ENCODE measurements at places on chromosomes 7 and 10. TPM values are rescaled to one million over a fixed set of nuclear protein-coding genes. Genes with fewer than 3 reads are reported as not detected.

DNA sequence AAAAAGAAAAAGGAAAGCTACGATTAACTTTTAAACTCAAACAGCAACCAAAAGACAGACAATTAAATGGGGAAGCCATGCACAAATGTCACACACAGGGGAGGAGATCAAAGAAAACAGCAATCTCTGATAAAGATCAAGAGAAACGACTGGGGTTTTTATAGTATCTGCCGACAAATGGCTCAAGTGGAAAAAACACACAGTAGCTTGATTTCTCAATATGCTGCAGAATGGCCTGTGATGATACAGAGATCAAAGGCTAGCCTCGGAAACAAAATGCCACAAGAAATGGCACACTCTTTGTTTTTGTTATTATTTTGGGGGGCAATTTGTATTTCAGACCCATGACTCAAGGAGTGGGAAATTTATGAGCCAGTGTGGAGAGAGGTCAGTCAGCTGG, 126.1 kb downstream of the TEX36 start:
- DNase-seq = no peak

DNA sequence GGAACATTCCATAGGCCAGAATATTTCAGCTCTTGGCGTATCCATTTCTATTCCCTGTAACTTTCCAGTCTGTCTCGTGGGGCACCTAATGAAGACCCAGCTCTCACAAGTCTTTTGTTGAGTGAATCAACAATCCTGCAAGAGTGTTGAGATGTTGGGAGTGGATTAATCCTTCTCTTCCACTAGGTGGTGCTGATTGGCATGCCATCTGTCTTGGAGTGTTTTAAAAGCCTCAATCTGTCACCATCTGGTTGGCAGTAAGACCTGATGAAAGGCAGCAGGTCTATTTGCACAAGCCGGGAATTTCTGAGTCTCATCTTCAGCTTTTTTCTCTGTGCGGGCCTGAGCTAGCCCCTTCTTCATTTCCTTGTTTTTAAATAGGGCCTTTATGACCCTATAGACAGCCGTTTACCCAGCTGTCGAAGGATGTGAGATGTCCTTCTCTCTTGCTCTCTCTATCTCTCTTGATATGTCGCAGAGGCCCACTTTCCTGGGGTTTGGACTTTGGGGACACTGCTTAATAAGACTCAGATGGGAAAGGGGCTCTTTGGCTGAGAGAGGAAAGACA, 180.5 kb downstream of the ZNF365 start:
- DNase-seq = peak; percentile 10

DNA sequence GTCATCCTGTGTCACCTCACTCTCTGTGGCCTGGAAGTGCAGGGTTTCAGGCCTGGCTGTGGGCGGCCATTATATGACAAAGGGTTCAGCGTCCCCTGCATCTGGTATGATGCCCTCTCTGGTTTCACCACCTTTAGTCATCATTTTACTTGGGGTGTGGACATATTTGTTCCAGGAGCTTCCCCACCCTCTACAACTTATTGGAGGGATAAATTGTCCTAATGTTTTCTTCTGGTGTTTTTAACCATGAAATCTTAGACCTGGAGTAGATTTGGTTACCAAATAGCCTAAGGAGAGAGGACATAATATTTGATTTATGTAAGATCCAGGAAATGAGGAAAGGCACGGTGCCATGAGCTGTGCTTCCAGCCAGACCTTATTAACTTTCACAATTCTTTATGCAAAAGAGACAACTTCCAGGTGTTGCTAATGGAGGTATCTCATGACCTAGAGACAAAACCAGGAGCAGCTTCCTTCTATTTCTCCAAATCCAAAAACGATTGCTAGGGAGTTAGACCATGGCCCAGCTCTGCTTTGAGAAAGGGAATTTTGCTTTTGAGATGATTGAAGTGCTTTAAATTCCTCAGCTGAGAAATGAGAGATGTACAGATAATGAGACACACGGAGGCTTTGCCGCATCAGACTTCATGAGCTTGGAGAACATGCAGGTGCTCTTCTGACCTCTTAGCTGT, 20.9 kb downstream of the WBP1L start:
- DNase-seq = peak; percentile 44

- DNase-seq = no peak
Measured at GRCh38 chr7:35411331-35411730, 157.4 kb upstream of the TBX20 start.

DNA sequence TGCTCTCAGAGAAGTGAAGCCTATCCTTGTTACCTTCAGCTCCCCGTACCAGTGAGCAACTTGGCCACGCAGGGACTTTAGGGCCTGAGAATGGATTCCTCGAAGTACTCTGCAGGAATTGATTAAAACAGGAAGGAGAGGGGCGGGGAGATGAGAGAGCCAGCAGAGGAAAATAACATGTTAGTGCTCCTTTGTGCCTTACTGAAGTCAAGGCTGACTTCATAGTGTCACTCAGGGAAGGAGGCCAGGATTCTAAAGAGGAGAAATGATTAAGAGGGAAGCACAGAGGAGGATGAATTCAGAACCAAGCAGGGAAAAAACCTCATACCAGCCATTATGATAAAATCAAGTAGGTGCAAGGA, 195.6 kb upstream of the RHOBTB1 start:
- no peak for DNase-seq

- peak; percentile 72 for DNase-seq
Measured at GRCh38 chr7:45978010-45978681, 57.1 kb upstream of the IGFBP3 start.

DNA sequence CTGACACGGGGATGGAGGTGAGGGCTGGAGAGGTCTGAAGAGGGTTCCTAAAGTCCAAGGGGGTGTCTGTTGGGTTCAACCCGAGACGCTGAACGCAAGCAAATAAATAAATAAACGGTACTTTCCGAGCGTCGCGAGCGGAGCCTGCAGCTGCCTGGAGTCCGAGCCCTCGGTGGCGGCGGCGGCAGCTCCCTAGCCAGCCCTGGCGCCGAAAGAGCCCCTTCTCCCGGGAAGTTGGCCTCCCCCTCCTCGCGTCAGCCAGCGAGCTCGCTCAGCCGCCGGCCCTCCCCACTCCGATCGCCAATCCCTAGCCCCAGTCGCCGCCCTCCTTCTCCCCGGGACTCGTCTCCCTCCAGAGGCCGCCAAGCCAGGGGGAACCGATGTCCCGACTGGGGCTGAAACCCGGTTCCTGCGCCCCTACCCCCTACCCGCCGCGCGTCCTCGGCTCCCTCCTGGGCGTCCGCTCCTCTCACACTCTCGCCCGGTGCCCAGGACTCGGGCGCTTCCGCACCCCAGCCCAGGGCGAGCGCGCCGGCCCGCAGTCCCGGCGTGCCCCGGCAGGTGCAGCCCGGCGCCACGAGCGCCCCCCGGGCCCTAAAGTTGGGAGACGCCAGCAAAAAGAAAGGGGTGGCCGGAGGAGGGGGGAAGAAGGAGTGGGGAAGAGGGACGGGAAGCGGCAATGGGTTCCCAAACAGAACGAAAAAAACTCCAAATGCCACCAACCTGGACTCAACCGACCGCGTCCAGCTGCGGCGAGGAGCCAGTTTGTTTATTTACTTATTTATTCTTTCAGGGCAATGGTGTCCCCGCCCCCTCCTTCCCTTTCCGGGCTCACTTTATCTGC, at the start of gene GFRA1:
GFRA1 (minus strand) TSS at position 767 of the 844 bp plus-strand sequence. CDS start 1,177 bp downstream, outside the sequence.
- DNase-seq = no peak

DNA sequence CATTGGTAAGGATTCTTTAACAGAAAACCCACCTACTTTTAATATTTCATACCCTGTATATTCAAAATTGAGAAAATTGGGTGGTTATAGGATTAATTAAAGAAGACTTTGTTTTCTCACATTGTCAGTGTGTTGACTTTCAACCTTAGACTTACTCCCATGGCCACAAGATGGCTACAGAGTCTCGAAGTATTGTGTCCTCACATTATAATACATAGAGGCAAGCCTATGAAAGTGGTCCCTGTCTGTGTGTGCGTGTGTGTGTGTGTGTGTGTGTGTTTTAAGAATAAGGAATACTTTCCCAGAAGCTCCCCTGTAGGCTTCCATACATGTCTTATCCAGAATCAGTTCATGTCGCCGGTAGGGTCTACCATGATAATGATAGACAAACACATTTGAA, 180.0 kb downstream of the PHF14 start:
- no peak for DNase-seq

DNA sequence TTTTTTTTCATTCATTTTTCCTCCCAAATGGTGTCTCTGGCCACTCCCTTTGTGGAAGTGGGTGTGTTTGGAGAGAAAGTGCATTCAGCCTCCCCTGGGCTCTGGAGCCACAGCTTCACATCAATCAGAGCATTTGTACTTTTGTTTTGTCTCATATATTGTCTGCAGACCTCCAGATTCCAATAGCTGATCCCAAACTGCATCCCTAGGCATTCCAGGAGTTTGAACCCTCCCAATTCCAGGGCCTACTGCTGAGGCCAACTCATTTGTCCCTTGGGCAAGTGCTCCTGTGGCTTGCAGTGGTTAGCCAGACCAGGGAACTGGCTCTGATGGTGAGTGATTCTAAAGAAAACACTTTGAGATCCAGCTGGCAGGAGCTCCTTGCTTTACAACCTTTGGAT, 163.3 kb downstream of the IPMK start:
- DNase-seq = no peak

DNA sequence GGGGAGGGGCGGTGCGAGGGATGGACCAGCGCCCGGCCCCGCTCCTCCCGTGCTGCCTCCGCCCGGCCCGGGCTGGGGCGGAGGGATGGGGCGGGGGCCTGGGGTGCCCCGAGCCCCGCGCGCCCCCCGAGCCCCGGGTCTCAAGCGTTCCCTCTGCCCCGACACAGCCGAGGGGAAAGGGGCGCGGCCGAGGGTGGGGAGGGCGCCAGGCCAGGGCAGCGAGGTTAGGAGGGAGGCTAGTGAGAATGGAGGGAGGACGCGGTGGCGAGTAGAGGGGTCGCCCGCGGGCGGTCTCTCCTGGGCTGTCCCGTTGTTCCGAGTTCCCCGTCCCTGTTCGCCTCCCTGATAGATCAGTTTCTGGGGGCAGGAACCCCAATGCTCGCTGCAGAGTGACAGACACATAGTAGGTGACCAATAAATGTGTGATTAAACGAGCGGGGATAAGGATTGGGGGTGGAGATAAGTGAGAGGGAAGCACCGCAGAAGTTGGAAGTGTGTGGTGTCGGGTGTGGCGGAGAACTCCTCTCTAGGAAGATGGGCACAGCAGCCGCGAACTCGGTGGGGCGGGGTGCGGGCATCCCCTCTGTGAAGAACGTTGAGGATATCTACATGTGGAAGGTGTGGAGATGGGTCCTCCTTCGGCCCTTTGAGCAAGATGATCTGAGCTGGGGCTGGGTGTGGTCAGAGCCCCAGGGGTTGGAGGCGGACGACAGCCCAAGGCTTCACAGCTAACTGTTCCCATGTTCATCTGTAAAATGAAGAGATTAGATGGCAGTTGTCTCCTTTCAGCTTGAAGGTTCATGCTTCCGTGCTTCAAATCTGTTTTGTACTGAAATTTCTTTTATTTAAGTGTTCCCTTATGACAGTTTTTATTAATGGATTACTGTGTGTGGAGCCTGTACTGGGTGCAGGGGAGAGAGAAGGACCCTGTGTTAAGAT, 580 bp downstream of the ZNF775 start:
- DNase-seq = no peak

GRCh38 chr7:142298009-142298408, 40.2 kb upstream of the PRSS58 start:
- no peak for DNase-seq

DNA sequence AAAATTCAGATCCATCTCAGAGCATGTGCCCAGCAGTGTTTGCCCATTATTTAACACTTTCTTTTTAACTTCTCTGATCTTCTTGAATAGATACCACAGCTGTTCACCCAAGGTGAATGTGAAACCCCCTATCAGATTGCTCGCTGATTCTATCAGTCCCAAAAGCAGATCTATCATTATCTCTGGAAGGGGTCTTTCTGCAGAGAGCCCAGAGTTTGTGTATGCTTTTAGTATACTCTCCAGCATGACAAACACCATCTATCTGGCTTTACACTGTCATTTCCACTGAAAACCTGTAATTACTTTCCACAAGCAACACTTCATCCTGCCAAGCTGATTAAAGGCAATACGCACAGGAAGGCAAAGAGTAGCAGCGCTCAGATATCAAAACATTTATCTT, 168.2 kb downstream of the CACNA2D1 start:
- no peak for DNase-seq

DNA sequence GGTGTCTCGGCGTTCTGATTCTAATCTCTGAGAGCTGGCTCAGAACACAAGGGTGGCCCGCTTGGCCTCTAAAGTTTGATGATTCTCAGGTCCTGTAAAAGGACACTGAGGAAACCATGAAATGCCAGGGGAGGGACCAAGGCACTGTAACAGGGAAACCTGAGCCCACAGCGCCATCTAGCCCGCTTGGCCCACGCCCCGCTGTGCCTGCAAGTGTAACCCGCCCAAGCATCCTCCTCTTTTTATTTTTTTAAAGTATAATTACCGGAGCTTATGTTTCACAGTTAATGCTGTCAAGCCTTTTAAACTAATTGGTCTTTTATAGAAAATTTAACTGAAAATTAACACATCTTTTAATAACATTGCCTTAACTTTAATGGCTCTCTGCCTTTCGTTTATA, 734.7 kb downstream of the KCNMA1 start:
- no peak for DNase-seq

DNA sequence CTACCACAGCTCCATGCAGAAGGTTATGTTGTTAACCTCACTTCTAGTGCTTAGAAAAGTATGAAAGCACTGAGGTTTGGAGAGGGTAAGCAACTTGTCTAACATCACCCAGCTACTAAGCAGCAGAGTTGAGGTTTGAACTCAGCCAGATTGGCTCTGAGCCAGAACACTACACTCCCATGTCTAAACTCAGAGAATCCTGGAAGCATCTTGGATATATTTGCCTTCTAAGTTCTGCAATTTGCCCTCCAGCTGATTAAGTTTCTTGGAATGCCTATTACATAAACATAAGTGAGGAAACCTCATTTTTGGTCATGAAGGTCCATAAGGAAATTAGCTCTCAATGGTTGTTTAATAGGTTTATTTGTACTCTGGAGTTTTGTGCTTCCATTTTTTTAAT, 78.1 kb upstream of the PHYHIPL start:
- no peak for DNase-seq

GRCh38 chr7:39069031-39069430, 91.3 kb downstream of the POU6F2 start:
- DNase-seq = no peak

GRCh38 chr7:112162784-112163506, 43.3 kb downstream of the DOCK4 start:
- no peak for DNase-seq

- DNase-seq = no peak
Measured at GRCh38 chr7:15557686-15558085, 4.1 kb downstream of the AGMO start.

- no peak for DNase-seq
Measured at GRCh38 chr10:51080311-51081006, 6.2 kb downstream of the PRKG1 start.

DNA sequence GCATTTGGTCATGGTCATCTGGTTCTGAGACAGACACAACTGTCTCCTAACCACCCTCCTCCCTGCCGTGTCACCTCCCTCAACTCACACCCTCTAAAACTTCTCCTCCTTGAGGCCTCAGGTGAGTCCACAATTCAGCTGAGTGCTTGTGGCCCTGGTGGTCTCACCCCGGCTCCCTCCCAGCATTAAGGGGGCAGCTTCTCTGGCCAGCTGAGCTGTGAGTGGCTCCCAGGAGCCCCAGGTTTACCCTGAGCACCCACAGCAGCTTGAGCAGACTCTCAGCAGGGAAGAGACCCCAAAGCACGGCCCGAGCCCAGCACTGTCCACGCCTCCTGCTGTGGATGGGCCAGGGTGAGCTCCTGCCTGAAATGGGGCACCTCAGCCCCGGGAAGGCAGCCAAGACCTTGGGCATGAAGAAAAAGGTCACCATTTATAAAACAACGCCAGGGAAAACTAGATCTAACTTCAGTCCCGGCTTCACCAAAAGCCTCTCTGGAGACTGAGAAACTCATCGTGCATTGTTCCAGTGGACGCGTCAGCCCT, 201.2 kb downstream of the TCERG1L start:
- no peak for DNase-seq

Gene NCF1
- polyA plus RNA-seq = 1.5 TPM

Gene ODAD2
- 1.0 TPM for polyA plus RNA-seq

Gene ELAPOR2
- polyA plus RNA-seq = 9.8 TPM

Gene NAT16
- 0.25 TPM for polyA plus RNA-seq

All from renal pelvis (tissue), 12 donors.